Left renal cortex interstitium (tissue), 4 donors: ENCODE measurements at places on chromosomes 3 and 15. TPM values are rescaled to one million over a fixed set of nuclear protein-coding genes. Genes with fewer than 3 reads are reported as not detected.

DNA sequence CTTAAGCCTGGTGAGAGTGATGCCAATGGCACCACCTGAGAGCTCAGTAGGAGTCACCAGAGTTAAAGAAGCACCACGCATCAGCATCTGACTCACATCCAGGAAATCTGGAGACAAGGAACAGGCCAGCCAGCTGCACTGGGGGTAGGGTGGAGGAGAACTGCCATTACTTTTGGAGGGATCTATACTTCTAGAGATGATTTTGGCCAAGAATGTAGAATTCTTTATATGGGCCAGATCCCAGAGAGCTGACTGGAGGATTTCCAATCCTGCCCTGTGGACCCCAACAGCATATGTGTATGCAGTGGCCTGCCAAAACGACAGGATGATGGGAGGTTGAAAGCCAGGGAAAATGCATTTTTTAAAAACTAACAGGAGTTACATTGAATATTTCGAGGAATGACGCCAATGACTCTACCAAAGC, 29.8 kb downstream of the CCR3 start:
- DNase-seq: no peak

DNA sequence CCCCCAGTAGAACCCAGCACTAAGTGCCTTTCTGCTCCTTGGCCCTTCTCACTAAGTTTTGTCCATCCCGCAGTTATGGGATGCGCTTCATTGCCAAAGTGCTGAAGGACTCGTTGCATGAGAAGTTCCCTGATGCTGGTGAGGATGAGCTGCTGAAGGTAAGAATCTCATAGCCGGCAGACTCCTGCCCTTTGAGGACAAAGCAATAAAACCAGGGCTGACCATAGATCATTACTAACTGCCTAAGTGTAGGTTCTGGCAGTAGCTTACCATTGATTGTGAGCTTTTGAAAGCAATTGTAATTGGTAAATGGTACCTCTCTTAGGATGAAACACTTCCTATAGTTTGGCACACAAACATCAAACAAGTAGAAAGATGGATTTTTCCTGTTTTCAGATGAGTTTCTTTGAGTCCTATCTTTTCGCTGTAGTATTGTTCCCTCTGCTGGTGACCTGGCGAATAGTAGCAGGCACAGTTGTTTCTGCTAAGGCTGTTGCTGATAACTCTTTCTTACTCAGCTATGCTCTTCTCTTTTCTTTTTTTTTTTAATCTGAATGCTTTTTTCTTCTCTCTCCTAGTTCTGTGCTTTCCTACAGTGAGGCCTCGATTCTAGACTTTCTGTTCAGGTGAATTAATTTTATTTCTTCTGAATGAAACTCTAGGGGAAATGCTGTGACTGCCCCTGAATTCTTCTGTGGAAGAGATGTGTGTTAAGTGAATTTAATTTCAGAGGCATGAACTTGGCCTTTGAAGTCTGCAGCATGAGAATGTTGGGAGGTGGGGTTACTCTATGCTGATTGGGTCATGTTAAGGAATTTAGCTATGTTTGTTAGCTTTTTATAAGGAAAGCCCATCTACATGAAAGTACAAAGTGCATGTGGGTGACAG, 47.4 kb upstream of the CRTC3 start:
- DNase-seq: peak; percentile 18

DNA sequence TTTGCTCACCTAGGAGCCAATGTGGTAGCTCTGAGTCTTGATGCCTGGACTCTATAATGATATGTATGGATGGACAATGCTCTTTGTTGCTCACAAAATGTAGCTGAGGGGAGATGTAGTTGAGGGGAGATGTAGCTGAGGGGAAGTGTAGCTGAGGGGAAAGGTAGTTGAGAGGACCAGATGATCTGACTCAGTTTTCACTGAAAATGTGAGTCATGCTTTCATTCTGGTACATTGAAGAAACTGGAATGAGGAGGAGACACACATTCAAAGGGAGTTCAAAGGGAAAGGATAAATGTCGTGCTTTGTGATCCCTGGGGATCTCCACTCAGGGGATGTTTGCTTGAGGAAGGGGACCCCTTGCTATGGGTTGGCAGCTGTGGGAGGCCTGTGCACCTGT, 302.9 kb upstream of the TRIM42 start:
- DNase-seq: no peak

GRCh38 chr3:127628788-127629466, at the start of gene PODXL2:
PODXL2 (plus strand) TSS chr3:127629185; CDS start chr3:127629220, 35 bp downstream.
- DNase-seq: no peak

The ZNF619 gene
- 9.0 TPM for polyA plus RNA-seq
